ENCODE measurements at places on chromosomes 4 and X.

DNA sequence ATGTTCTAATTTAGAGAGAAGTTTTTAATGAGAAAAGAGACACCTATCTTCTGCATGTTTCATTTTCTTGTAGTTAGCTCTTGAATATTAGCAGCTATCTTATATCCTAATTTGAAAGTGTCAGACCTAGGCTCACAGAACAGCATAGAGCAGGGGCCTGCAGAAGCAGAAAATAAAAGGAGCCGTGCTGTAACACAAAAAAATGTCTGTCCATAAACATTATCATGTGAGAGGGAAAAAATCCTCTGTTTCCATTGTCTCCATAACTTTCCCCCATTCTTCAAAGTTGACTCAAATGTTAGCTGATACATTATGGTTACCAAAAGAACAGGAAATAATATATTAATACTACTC is 329.2 kb upstream of the EPHA5 start:
- DNase-seq = no peak

- DNase-seq = no peak
Measured at GRCh38 chrX:43949669-43950068, 23.5 kb downstream of the NDP start.

DNA sequence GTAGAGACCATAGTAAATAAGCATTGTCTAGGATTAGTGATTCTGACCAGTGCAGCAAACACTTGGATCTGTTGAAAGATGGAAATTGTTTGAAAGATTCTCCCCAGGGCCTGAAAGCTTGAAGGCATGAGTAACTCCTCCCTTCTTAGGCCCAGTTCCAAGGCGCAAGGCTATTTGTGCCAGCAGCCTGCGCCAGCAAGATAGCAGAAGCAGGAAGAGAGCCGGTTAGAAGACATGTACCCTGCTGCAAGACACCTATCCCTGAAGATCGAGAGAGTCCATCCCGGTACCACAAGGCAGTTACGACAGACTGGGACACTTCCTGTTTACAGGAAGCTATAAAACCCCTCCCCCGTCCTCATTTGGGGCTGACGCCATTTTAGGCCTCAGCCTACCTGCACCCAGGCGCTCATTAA is 72.4 kb upstream of the JADE1 start:
- DNase-seq = no peak

GRCh38 chr4:88063634-88064296 is 56.3 kb downstream of the PKD2 start:
- no peak for DNase-seq

DNA sequence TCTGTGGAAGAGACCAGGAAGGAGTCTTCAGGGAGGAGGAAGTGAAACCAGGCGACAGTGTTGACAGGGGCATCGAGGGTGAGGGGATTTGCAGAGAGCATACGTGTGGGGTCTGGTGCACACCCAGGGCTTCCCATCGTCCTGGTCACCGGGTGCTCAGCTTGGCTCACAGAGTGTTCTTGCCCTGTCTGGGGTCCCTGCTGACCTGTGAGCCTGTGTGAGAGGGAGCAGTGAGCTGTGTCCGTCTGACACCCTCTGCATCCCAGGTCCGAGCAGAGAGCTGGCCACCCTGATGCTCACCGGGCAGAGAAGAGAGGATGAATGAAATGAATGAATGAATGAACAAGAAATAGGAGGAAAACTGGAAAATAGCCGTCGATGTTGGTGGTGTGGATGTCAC is 46.5 kb downstream of the CPZ start:
- DNase-seq = no peak
